ENCODE measurements at places on chromosomes 2 and 18.

GRCh38 chr18:48687346-48688042 is 148.7 kb downstream of the CTIF start:
- DNase-seq = no peak

DNA sequence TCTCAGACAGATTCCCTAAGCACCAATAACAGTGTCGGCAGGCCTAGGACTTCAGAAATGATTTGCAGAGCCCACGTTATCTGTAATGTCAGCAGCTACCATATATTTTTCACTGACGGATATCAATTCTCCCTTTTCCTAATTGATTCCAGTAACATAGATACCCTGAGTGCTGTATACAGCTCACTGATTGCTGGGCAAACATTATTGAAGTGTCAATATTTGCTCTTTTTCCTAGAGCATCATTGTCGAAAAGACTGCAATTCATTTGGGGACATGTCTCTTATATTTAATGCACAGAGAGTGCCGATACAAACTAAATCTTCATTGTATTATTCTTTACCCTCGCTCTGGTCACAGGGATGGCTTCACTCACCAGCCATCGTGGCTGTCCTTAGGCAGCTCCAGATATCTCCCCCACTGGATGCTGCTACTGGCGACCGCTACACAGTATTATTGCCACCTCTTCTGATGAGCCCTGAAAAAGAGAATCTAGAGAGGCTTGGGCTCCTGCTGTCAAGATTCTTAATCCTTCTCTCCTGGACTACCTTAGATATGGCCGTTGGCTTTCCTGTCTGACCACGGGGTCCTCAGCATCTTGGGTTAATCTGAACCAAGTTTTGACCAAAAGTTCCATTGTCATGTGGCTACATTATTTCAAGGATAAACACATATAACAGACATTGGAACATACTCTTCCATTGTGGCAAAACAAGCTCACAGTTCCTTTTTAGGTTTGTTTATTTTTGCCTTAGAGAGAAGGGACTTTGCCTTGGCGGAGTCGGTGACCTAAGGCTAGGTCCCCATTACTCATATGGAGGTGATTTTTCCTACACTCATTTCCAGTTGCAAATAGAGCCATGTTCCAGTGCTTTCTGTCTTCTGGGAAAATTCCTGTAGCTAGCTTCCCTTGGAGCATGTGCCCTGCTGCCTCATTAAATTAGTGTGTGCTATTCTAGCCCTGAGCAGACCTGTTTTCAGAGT is 105.4 kb downstream of the CPO start:
- DNase-seq = no peak

GRCh38 chr2:176135035-176135440 is 5.5 kb downstream of the HOXD8 start:
- no peak for DNase-seq

- no peak for DNase-seq
These were observed 200.0 kb upstream of the SIX3 start for GRCh38 chr2:44741507-44741906.

- DNase-seq = peak; percentile 88
These were observed 68.0 kb downstream of the SERPINB8 start for GRCh38 chr18:64037812-64038414.

DNA sequence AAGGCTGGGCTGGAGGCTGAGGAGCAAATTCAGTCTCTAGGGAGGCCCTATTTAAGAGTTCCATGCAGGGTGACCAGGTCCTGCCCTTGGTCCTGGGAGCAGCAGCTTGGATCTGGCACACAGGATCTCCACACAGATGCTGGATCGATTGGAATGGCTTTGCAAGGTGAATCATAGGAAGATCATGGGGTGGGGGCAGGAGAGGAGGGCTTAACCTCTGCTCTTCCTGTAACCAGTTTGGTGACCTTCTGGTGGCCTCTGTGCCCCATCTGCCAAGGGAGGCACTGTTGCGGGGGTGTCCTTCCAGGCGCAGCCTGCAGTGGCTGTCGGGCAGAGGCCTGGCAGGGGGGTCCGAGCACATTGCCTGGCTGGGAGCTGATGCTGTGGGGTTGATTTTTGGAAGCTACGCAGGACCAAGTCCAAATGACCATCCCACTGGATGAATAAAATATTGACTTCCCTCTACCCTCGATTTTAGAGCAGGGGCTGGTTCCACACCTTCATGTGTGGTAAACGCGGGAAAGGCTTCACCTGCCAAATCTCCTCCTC is 79.7 kb downstream of the EDAR start:
- no peak for DNase-seq

GRCh38 chr2:143901185-143901842 is 618.6 kb downstream of the ZEB2 start:
- DNase-seq = no peak

DNA sequence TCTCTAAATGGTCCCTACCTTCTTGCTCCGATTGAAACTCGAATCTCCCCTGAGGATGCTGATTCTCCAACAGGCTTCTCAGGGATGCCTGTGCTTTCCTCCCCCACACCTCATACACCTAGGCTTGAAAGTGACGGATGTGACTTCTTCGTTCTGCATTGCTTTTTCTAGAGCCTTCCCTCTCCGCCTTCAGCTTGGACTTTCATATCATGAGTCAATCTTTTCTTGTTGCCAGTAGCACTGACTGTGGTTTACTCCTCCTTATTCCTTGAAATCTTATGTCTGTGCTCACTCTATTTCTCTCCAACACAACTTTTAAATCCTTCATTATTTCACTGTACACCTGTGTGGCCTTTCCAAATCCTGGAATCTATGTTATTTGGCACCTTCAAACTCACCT is 451.4 kb downstream of the TMX3 start:
- DNase-seq = no peak

- DNase-seq = peak; percentile 42
These were observed 692 bp upstream of the TSHZ1 start for GRCh38 chr18:75209951-75210258.

DNA sequence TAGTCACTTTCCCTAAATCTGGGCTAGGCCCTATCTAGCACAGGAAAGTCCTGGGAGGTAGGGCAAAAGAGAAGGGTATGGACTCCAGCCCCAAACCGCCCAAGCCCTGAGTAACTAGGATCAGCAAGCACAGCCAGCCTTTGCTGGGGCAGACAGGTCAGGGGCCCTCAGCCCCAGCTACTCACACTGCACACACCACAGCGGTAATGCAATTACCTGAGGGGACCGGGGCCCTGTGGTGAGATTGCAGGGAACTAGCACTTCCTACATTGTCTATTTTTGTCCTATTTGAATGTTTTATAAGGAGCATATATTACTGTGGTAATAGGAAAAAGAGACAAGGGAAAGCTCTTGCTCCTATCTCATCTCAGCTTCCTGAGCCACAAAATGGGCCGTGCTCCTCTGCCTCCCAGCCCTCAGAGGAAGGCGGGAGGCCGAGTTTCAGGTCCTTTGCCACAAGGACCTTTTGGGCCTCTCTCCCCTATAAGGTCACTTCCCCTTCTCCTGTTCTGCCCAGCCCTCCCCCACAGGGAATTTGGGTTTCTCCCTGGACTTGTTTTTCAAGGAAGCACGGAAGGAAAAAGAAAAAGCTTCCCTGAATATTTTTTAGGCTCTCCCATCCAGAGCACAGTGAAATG is 20.5 kb downstream of the RAB11FIP5 start:
- no peak for DNase-seq

DNA sequence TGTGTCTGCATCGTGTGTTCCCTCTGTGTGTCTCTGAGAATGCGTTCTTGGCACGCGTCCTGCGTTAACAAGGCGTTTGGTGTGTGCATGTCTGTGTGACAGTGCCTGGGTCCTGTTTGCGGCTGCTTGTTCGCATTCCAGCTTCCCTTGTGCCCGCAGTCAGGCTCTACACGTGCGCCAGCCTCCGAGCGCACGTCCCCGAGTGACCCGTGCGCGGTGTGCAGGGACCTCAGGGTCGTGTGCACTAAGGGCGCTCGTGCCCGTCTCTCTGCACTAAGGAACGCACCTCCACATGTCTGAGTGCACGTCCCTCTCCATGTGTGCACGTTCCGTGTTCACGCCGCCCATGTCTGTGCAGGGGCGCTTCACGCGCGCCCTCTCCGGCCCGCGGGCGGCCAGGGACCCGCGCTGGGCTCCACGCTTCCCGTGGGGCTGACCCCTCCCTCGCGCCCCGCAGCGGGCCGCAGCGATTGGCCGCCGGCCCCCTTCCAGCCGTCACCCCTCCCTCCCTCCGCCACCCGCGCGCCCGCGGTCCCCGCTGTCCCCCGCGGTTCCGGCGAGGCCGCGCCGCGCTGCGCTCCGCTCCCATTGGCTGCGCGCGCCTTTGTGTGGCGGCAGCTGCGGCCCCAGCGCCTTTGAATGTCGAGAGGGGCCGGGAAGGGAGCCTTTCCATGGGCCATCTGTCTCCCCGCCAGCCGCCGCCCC is 229.4 kb downstream of the HAUS1 start:
- DNase-seq = peak; percentile 67

DNA sequence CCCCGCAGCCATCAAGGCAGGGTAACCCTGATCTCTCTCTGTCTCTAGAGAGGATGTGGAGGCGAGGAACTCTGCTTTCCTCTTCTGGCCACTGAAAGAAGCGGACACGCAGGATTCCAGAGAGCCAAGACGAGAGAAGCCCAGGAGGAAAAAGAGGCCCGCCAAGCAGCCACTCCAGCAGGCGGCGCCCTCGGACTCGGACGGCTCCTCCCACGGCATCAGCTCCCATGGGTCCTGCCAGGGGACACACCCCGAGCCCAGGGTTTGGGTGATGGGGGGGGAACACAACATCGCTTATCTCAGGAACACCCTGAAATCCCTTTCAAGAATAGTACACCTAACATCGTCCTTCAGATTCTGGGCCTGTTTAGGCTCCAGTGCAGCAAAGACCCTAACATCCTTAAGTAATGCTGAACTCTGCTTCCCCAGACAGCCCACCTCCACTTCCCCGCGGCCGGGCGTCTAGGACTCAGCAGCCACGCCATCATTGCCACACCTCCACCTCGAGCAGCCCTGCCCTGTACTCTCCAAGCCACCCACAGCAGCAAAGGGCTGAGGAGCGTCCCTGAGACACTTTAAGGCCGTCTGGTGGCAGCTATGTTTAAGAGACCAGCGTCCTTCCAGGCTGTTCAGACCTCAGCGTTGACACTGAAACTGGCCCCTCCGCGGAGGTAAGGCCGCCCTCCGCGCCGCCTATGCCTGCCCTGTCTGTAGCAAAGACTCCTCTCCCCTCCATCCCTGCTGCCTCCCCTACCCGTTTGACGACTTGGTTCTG is 34.3 kb upstream of the CNGA3 start:
- no peak for DNase-seq

DNA sequence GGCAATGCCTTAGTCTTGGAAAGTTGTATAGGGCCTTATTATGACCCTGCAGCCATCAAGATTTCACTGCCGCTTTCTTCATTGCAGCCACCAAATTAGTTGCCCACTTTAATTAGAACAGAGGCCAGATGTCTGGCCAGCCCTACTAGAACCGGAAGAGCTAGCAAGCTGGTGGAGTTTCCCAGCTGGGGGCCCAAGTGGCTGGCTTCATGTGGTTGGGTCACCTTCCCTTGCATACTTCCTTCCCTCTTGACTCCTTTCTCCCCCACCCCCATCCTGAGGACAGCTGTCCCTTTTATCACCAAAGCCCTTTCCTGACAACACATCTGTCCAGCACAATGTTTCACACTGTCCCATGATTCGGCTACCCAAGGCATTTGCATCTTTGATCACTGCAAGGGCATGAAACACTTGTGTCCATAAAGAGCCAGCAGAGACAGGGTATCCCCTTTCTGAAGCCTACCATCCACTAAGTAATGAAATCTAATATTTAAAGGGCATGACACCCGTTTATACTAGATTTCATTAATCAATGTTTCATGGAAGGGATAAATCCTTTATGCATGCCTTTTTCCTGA is 187.2 kb downstream of the BCL11A start:
- no peak for DNase-seq

DNA sequence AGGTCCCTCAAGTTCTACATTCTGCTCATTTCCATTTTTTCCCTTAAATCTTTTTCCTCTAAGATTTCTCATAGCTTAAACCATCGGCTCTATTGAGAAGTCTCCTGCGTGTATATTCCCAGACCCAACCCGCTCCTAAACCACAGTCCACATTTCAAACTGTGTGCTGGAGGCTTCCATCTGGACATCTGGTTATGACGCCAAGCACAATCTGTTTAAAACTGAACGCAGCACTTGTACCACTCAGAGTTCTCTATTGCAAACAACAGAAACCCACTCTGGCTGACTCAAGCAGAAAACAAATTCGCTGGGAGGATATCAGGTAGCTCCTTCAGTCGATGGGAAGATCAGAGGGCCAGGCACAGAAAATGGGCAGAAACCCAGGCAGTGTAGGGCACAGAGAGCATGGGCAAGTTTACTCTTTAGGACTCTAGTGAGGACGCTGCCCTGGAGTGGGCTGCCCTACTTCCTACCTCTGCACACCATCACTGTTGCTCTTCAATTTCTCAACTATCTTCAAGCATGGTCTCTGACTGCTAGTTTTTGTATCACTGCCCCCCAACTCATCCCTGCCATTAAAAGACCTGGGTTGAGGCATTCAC is 5.6 kb upstream of the EML4 start:
- DNase-seq = peak; percentile 25

GRCh38 chr18:62928326-62928725 is 213.0 kb downstream of the PHLPP1 start:
- no peak for DNase-seq

DNA sequence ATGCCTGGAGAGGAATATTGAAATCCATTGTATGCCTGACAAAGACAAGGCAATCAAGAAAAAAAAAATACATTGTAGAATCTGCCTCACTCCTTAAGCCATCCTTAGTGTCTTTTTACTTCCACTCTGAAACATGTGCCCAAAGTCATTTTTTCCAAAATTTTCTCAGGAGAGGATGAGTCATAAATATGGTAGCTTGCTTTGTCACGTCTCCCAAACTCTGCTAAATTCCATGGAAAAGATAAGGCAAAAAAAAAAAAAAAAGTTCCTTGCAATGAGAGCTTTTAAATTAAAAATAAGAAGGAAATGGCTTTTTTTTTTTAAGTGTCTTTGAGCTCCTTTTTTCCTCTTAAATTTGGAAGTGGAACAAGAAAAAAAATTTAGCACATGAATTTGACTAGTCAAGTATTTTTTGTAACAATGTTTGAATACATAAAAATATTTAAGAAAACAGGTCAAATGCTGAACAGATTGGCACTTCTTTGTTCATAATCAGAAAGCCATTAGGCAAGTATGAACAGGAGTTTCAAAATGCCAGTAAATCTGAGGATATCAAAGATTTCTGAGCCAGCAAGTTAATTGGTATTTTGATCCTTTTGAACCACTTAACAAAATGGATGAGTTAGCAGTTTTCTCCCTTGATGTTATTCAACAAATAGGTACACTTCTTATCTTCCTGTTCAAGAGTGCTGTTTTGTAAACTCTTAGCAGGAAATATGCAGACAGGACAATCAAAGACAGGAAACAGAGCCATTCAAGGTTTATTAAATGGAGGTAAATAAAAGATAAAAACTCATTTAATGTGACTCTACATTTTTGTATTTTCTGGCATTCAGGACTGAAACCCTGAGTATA is 247.3 kb upstream of the SP5 start:
- peak; percentile 0 for DNase-seq

GRCh38 chr2:70385204-70385603 is 83.3 kb upstream of the FAM136A start:
- DNase-seq = no peak

GRCh38 chr18:24031318-24031717 is 16.8 kb downstream of the TTC39C start:
- peak; percentile 49 for DNase-seq

GRCh38 chr18:67104700-67105284 is 411.7 kb downstream of the DSEL start:
- peak; percentile 60 for DNase-seq
